ENCODE measurements at places on chromosomes 4 and X.

DNA sequence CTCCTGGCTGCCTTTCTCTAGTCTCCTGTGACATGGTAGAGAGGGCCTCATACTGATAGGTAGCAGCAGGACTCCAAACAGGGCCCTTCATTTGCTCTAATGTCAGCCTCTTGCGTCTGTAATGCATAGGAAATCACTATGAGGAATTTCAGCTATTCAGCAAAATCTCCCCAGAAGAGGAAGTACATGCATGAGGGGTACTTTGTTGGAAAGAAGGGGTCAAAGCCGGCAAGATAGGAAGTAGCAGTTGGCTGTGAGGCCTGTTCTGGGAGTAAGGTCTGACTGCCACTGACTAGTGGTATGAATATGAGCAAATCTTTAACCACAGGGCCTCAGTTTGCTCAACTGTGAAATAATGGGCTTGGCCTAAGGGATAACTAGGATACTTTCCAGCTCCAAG lies 283.2 kb downstream of the ARHGAP10 start:
- no peak for DNase-seq

- no peak for DNase-seq
Measured at GRCh38 chr4:11801466-11802446, 373.1 kb upstream of the HS3ST1 start.

- DNase-seq = no peak
Measured at GRCh38 chr4:120304801-120305200, 238.2 kb upstream of the MAD2L1 start.

GRCh38 chrX:148672517-148672916 lies 172.1 kb downstream of the AFF2 start:
- DNase-seq = no peak

- no peak for DNase-seq
Measured at GRCh38 chr4:75180790-75181776, 248.2 kb downstream of the PARM1 start.

DNA sequence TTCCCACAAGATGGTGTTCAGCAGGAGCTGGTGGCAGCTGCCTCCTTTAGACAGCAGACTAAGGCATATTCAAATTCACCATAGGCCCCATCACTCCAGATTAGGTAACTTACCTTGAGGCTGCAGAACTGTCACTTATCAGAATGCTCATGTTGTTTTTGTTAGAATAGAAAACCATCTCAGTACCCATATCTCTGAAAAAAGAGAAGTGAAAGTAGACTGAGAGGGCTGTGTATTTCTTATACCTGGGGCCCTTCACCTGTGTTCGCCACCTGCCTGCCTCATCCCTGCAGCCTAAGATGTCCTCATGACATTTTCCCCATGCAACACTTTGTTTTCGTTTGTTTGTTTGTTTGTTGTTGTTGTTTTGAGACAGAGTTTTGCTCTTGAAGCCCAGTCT lies 32.9 kb upstream of the SPRY1 start:
- DNase-seq = no peak

GRCh38 chr4:181863856-181864255 lies 379.3 kb upstream of the TENM3 start:
- DNase-seq = no peak

GRCh38 chr4:16043642-16044498 lies 40.0 kb downstream of the PROM1 start:
- DNase-seq = no peak

GRCh38 chr4:102594000-102594399 lies 92.8 kb downstream of the NFKB1 start:
- DNase-seq = no peak
